ENCODE measurements at places on chromosomes 16 and 17.

DNA sequence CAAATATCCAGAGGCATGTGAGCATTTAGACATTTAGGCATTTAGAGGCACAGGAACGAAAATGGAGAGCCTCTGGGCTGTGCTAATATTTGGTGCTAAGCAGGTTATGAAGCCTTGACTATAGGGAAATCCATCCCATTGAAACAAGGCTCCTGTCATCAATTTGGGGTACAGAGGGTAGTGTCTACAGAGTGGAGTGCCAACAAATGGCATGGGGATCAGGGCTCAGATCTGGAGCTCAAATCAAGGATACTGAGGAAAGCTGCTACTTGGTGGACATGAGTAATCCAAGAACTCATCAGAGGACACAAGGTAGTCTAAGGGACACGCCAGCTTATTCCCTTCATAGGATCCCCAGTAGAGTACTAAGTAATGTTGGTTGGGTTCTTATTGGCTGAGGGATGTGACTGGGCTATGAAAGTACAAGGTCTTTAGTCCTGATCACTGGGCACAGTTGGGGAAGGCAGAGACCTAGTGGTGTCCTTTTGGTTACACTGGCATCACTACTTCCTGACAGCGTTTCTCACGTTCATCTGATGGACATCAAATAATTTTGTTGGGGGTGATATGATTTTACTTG lies 5.2 kb downstream of the KRT10 start:
- no peak for DNase-seq

DNA sequence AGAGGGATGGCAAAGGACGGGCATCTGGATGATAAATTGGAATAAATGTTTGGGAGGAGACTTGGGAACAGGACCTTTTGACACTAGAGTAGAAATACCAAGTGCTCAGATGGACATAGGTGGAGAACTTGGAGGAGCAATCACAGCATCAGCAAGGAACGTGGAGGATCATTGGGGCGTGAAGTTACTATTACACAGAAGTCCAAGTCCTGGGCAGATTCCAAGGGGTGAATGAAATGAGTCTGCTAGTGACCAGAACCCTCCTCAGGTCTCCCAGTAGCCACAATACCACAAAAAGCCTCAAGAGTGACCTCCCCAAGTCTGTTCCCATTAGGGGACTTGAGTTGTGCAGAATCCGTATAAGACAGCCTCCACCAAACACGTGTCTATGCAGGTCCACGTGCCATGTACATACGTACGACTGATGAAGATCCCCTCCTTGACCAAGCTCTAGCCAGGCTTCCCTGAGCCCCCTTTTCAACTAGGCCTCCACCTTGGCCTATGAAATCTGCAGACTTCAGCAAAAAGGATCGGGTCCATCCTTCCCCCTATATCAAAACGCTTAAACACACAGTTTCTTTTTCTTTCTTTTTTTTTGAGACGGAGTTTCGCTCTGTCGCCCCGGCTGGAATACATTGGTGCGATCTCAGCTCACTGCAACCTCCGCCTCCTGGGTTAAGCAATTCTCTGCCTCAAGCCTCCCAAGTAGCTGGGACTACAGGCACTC lies 2.2 kb downstream of the C17orf67 start:
- DNase-seq = no peak

- no peak for DNase-seq
These were observed 86.3 kb downstream of the DYNLRB2 start for GRCh38 chr16:80627108-80627507.

GRCh38 chr17:31609331-31609730 lies 217.9 kb downstream of the RAB11FIP4 start:
- no peak for DNase-seq

GRCh38 chr17:29292992-29293889 lies 707 bp downstream of the NUFIP2 start:
- DNase-seq = peak; percentile 93

GRCh38 chr16:84788920-84789391 lies 30.8 kb upstream of the CRISPLD2 start:
- DNase-seq = peak; percentile 69

- DNase-seq = peak; percentile 54
These were observed 26.5 kb downstream of the RPH3AL start for GRCh38 chr17:326010-326621.

- no peak for DNase-seq
These were observed 228.5 kb downstream of the TOX3 start for GRCh38 chr16:52318302-52319009.

DNA sequence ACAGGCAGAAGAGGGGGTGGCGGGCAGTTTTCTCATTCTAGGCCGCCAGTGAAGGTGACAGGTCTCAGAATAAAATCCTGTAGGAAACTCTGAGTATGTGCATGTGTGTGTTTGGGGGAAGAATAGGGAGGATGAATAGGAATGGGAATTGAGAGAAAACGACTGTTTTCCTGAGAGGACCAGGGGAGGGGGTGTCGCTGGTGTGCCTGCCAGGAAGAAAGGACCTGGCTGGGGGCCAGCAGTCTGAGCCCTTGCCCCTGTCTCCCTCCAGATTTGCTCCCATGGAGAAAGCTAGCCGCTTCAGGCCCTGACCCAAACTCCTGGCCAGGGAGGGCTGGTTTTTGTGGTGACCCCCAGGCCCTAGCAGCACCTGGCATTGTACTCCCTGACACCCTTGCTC lies 14.4 kb downstream of the C17orf50 start:
- no peak for DNase-seq

GRCh38 chr17:33152783-33153182 lies 140.3 kb downstream of the ASIC2 start:
- no peak for DNase-seq

GRCh38 chr17:79047923-79048825 lies 24.2 kb downstream of the C1QTNF1 start:
- peak; percentile 66 for DNase-seq

- DNase-seq = peak; percentile 89
These were observed 24.3 kb upstream of the ZNF750 start for GRCh38 chr17:82863941-82864712.

GRCh38 chr16:4535627-4536108 lies 2.9 kb downstream of the CDIP1 start:
- DNase-seq = no peak

DNA sequence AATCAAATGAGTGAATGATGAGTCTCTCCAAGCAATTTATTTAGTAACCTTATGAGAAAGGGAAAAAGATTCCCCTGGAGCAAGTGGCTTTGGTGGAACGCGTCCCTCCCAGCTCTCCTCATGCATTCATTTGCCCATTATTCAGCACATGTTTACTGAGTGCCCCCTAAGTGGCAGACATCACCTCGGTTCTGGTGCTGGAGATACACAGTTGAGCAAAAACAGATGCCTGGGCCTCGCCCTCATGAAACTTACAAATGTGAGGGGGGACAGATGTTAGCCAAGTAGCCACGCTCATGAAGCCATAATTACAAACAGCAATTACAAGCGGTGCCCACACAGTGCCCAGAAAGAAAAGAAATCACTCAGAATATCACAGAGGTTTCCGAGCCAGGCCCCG lies 45.1 kb upstream of the CIBAR2 start:
- no peak for DNase-seq

- peak; percentile 34 for DNase-seq
These were observed 122.2 kb downstream of the C16orf78 start for GRCh38 chr16:49495596-49496355.

DNA sequence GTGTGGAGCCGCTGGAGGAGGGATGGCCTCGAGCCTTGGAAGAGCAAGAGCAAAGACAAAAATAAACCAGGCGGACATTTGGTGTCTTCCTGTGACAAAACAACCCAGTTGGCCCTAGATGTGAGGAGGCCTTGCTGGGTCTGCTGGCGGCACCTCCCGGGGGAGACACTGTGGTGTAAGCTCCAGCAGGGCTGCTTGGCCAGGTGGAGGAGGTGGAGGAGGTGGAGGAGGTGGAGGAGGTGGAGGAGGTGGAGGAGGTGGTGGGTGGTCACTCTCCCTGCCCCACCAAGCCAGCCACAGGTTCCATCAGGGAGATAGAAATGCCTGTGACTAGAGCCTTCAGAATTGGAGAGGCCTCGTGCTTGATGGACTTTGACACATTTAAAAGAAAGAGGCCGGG lies 32.1 kb downstream of the DBNDD1 start:
- no peak for DNase-seq

- DNase-seq = no peak
These were observed 31.9 kb downstream of the COG1 start for GRCh38 chr17:73224663-73225305.

DNA sequence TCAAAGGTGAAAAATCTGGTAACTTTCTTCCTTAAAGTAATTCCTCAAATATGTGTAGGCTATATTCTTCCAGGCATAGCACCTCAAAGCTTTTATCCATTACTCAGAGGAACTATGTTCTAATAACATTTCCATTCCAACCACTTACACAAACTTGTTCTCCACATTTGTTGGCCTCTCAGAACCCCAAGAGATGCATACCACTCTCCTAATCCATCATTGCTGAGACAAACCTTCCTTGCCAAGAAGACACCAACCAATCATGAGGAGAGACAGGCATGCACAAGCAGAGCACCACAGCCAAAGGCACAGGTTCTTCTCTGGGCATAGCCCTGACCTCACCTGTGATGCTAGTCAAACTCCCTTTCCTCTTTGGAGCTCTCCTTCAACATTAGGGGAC lies 20.9 kb downstream of the CDH11 start:
- no peak for DNase-seq

DNA sequence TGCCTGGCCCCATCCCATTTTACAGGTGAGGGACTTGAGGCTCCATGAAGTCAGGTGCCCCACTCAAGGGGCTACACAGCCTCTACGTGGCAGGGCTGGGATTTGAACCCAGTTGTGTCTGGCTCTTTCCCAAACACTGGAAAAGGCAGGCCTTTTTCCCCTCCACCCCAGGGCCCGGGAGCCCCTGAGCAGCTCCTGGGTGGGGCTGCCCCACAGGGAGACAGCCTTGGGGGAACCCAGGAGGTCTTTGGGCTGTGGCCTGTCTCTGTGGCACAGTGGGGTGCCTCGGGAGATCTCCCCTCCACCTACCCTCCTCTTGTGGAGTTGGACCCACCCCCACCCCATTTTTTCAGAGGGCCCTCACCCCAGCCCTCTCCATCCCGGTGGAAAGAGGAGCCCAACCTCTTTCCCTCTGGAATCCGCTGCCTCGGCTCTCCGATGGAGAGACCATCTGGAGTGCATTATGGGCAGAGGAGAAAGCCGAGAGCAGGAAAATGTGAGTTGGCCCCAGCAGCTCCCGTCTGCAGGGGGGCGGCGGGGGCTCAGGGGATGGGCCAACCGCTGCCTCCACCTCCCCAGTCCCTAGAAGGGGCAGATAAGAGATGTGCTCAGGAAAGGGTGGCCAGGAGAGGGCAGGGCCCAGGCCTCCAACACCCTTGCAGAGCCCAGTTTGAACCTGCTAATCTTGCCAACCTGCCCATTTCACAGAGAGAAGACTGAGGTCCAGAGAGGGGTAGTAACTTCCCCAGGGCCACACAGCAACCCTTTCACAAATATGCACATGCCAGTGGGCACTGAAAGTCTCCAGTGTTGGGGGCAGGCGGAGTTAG lies 15.4 kb upstream of the TMEM92 start:
- DNase-seq = no peak

DNA sequence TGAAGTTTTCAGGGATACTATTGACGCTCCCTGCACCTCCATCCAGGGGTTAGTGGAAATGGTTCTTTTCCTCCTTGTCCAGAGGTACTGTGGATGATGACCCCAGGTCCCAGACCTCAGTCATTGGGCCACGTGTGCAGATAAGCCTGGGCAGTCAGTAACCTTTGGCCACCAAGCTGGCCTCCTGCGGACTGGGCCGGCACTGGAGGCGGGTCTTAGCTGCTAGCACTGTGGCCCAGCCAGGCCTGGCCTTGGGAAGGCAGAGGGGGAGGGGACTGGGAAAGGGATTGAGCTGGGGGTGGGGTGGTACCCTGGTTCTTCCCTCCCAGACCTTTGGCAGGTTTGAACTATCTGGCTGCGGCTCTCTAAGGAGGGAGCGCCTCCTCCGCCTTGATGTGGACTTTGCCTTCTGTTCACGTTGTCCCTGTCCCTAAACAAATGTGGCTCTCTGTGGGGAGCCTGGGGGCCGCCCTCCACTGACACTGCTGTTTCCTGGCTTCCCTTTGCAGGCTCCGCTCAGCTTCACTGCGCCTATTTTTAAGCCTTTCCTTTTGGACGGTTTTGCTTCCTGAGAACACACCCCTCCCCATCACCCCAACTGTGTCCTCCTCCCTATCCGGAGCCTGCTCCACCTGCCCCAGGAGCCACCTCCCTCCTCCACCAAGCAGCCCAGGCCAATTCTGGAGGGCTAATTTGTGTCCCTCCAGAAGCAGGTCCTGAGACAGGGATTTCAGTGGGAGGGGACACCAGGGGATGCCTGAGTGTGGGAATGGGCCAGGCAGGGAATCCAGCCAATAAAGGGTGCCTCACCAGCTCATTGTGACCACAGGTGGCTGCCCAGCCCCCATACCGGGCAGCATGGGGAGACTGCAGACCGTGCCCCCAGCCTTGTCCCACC lies 251.9 kb downstream of the SEC14L1 start:
- DNase-seq = no peak

DNA sequence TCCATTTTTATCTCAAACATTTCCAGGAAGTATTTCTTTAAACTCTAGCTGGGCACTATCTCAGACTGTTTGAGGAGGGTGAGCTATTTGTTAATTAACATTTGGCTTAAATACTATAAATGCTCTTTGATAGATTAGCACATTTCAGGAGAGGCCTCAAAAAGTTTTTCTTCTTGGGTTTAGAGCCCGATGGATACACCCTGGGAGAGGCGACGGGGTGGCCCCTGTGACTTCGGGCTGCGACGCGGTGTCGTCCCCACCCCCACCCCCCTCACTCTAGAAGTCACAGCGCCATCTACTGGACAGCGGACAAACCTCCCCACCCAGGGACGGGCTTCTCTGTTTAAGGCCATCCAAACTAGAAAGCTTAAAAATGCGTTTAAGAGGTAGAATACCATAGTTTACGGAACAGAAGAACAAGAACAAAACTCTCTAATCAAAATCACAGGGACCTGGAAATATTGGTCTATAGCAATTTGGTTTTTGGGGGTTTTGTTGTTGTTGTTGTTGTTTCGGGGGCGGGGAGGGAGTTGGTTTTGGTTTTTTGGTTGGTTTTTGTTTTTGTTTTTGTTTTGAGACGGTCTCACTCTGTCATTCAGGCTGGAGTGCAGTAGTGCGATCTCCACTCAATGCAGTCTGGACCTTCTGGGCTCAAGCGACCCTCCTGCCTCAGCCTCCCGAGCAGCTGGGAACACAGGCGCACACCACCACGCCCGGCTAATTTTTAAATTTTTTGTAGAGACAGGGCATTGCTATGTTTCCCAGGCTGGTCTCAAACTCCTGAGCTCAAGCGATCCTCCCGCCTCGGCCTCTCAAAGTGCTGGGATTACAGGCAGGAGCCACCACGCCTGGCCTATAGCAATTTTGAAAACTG lies 254.4 kb downstream of the C16orf95 start:
- DNase-seq = no peak

DNA sequence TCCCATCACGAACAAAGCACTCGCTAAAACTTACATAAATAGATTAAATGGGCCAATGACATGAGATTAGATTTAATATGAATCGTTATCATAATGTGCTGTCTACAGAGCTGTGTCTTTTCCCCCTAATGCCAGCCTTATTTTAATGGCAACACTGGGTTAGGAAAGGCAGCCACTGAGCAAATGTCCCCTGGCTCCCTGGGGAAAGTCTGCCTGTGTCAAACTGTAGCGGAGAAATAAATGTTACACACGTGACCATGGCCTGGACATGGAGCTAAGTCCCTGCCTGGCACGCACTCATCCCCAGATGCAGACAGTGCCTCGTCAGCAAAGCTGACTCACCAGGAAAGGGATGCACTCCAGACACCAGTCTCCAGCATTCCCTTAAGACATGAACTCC lies 61.3 kb upstream of the SDK2 start:
- DNase-seq = no peak

All from spleen (tissue), 13 donors.